NCI-H345 (cell line): ENCODE measurements at places on chromosomes 6 and 20.
A peak's percentile ranks its signal among the peaks of the same experiment; 100 is the strongest.

DNA sequence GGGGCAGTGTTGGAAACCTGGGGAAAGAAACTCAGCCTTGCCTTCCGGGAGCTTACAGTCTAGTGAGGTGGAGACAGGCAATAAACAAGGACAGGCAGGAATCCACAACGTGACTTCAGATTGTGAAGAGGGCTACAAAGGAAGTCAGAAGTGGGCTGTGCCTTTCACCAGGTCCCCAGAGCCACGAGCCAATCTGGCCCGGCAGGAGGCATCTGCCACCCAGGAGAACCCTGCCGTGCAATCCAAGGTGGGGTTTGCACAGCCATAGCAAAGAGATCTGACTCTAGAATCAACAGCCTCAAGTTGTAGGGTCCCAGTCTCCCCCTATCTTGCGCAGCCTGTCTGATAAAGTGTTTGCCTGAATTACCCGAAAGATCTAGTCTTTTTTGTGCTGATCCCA, 5.5 kb downstream of the SLC32A1 start:
- no peak for DNase-seq

GRCh38 chr20:6008254-6008653, 45.6 kb downstream of the LRRN4 start:
- DNase-seq = no peak

DNA sequence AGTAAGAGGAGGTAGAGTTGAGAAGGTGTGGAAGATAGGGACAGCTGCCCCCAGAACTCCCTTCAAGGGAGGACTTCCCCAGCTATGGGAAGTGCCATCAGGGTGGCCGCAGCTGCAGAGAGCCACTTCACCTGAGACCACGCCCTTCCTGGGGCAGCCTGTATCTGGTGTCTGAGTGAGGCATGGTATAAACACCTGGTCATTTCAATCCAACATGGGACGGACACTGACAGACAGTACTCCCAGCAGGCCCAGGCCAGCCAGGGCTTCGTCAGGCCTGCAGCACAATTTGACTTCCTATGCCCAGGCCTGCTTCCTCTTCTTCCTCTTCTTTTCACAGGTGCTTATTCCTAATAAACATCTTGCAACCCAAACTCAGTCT, 4.5 kb downstream of the SOX12 start:
- DNase-seq = peak; percentile 45

DNA sequence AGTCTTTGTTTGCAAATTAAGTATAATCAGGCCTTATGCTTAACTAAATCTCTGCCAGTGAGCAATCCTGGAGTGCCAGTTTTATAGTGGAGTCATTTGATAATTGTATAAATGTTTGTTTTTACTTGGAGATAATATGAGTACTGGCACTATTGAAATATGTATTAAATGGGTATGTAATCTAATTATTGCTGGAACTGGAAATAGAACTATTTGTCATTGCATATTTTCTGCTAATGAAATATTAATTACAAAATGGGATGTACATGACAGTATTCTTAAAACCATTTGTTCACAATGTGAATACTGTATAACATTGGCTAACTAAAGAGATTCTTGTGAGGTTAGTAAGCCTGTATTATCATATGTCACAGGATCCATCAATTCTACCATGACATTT, 20.5 kb upstream of the LMBRD1 start:
- no peak for DNase-seq

DNA sequence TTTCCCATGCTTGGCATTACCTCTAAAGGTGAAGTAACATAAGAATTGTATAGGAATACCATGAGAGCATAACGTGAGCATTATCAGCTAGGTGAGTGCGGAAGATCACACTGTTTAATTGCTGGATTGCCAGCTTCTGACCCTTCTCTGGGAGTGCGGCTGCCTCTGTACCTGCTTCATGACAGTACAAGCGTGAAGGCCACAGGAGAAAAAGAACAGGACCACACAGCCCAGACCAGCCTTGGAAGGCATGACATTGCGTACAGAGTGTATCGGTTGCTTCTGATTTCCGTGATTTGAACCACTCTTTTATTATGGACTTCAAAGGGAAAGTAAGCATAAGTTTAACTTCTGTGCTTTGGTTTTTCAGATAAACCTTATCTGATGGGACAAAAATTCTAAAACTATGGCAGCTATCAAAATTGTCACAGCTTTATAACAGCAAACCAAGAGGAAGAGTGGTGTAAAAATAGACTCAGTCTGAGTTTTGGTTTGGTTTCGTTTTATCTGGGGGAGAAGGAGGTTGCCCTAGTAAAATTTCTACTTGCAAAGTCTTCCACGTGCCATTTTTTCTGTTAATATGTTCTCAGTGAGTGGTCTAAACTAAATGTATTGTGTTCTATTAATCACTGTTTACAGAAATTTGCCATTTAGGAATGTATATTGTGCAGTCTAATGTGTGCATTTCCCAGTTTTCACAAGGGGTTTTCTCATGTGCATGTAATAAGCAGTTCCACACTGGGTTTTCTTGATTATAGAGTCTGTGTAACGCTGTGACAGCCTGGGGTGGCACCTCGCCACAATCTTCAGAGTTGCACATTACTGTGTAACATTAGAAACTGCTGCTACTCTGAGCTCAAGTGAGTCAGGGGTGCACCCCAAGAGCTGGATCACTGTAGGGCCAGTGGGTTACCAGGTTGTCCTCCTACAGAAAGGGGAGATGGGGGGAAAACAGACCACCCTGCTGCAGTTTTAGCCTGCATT, 97.3 kb downstream of the RPP40 start:
- no peak for DNase-seq

DNA sequence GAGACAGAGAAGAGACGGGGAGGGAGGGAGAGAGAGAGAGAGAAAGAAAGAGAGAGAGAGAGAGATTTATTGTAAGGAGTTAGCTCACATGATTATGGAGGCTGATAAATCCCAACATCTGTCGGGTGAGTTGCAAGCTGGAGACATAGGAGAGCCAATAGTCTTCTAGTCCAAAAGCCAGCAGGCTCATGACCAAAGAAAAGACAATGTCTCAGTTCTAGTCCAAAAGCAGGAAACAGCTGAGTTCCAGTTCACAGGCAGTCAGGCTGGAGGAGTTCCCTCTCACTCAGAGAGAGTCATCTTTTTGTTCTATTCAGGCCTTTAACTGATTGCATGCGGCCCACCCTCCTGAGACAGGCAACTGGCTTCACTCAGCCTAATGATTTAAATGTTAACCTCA, 416.6 kb downstream of the PREX1 start:
- DNase-seq = no peak

DNA sequence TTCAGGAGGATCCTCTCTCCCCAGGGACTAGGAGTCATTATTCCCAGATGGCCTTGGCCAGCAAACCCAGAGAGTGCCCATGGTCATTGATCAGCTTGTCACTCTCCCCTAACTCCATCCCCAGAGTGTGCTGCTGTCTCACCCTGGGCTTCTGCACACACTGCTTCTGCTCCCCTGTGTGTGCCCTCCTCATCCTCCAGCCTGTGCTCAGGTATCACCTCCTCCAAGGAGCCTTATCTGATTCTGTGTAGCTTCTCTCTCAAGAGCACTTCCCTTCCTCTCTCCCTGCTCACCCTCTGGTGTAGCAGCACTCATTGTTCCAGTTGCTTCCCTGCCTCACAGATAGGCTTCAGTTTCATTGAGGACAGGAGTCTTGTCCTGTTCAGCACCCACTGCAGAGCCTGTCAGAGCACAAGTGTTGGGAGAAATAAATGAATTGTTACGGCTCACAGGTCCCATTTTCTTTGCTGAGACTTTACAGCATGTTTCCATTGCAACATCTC, 102.4 kb downstream of the JAG1 start:
- DNase-seq = no peak

GRCh38 chr6:133978896-133979240, 25.8 kb downstream of the TBPL1 start:
- DNase-seq = no peak

- DNase-seq = no peak
These were observed 8.0 kb downstream of the RNF217 start for GRCh38 chr6:124970243-124970642.

DNA sequence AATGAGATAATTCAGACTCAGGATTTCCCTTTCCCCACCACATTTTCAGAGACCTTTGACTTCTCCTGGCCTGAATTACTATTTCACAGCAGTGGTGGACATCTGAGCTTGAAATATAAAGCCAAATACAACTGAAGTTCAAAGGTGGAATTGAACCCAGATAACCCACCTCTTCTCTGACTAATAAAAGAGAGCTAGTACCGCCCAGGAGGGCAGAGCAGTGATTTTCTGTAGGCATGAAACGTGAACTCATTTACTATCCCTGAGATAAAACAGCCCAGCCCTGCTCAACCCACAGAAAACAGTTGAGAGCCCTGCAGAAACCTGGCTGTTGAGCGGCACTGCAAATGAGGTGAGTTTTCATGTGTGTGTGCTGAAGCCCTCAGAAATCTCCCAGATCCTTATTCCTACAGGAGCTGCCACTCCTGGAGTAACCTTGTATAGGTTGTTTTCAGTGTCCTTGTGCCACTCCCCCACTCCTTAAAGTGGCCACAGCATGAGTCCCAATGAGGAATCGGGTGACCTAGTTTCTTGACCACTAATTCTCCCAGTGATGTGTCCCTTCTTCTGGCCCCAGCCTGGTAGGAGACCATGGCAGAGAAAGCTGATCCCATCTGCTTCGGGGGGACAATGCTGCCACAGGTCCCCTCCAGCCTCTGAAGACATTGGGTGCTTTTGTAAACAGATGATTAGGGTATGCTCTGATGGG, 99.2 kb downstream of the NOL4L start:
- no peak for DNase-seq

DNA sequence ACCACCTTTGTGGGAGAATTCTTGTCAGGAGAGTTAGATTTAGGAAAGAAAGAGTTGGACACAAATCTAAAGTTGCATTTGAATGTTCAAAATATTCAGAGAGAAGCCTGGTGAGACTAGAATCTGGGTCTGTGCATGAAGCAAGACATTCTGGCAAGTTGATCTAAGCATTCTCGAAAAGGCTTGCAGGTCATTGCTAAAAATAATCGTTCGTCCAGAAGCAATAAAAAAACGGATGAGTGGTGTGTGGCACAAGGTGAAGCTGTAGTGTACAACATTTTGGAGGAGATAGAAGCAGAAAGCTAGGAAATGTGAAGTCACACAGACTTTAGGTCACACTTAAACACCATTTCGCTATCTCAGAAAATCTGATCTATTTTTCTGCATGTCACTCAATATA, 114.9 kb upstream of the IFNGR1 start:
- no peak for DNase-seq

- DNase-seq = no peak
These were observed 279.4 kb downstream of the RFPL4B start for GRCh38 chr6:112626468-112627082.

- no peak for DNase-seq
These were observed 358.0 kb upstream of the CITED2 start for GRCh38 chr6:139732451-139732850.

DNA sequence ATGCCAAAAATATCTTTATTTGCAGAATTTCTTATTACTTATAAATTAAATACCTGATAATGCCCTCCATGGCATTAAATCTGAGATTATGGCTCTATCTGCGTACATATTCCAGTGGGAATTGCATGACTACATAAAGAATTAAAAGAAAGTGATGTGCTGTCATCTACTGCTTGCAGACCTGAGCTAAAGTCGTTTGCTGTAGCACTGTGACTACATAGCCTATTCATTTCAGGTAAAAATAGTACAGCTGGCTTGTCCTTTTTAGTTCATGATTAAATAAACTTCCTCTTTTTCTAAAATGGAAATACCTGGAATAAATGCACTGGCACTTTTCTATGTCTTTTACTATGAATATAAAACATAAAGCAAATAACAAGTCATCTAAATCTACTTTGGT, 78.1 kb downstream of the CGA start:
- no peak for DNase-seq

- no peak for DNase-seq
These were observed 1666.3 kb downstream of the HACE1 start for GRCh38 chr6:103193413-103193812.

GRCh38 chr6:136932599-136932998, 10.5 kb downstream of the SLC35D3 start:
- no peak for DNase-seq

- DNase-seq = peak; percentile 27
These were observed 19.7 kb downstream of the VAPB start for GRCh38 chr20:58408603-58409246.

- DNase-seq = no peak
These were observed 9.3 kb upstream of the FBXO9 start for GRCh38 chr6:53055873-53056272.

DNA sequence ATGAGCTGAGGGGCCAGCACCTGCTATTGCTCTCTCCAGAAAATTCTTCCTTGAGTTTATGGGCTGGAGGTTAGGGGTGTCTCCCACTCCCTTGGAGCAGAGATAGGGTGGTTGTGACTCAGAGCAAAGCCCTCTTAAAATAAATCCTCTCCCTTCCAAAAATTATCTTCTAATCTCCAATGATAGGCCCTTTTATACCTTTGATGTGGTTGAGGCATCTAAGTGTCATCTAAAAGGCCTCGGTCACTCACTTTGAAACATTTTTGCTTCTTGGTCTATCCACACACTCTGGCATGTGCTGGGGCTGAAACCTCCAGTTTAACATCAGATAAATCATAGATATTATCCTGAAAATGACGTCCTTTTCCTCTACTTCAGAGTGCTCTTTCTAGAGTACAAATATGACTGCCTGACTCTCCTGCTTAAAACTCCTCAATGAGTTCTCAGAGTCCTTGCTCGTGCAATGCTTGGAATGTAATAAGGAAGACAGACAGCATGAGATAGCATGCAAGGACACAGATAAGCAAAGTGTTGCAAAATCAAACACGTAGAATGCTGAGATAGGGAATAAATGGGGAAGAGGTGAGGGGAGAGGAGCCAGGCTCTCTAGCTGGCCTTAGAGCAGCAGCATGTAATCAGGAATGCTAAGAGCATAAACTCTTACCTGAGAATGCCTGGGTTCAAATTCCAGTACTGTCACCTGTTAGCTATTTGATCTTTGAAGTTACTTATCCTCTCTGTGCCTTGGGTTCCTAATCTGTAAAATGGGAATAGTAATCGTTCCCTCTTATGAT, 374.1 kb upstream of the CITED2 start:
- DNase-seq = no peak

DNA sequence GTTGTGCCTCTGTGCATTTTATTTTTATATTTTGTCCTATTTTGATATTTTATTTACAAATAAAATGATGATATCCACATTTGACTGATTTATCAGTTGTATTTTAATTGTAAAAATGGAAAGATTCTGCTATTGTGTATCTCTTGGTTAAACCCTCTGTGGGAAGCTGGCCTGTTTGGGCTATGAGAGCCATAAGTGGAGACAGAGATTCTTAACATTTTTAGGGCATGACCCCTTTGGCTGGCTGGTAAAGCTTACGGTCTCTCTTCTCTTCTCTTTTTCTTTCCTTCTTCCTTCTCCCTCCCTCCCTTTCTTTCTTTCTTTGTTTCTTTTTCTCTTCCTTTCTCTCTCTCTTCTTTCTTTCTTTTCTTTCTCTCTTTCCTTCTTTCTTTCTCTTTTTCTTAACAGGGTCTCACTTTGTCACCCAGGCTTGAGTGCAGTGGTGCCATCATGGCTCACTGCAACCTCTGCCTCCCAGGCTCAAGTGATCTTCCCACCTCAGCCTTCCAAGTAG, 172.3 kb upstream of the CDYL start:
- DNase-seq = no peak
